ENCODE measurements at places on chromosomes 7 and 10.
A peak's percentile ranks its signal among the peaks of the same experiment; 100 is the strongest.

DNA sequence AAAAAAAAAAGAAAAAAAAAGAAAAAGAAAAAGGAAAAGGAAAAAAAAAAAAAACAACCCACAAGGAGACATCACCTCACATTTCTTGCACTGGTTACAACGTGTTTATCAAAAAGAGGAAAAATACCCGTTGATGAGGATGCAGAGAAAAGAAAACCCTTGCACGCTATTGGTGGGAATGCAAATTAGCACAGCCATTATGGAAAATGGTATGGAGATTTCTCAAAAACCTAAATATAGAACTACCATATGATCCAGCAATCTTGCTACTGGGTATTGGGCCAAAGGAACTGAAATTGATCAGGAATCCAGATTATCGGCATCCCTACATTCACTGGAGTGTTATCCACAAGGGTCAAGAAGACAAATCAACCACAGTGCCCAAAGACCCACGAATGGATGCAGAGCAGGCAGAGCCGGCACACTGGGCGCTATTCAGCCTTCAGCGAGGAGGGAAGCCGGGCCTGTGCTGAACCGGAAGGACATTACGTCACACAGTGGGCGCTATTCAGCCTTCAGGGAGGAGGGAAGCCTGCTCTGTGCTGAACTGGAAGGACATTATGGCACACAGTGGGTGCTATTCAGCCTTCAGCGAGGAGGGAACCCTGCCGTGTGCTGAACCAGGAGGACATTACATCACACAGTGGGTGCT, 258.7 kb downstream of the ZMYND11 start:
- DNase-seq = no peak

DNA sequence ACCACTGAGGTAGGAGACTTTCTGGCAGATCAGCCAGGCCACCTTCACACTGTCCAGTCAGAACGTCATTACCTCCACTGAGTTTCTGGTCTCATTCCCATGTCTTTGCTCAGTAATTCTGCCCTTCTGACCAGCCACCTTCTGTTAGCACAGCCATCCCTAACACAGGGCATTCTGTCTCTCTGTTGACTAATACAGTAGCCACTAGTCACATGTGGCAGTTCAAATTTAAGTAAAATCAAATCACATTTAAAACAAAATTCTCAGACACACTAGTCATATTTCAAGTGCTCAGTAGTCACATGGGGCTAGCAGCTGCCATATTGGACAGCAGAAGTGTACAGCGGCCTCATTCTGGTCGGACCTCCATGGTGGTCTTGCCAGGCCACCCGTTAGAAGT, 7.4 kb downstream of the CPSF4 start:
- DNase-seq = no peak

GRCh38 chr10:34815185-34816084, at the start of gene PARD3:
PARD3 (minus strand) TSS chr10:34815296; CDS start chr10:34814995, 301 bp downstream.
- peak; percentile 64 for DNase-seq

DNA sequence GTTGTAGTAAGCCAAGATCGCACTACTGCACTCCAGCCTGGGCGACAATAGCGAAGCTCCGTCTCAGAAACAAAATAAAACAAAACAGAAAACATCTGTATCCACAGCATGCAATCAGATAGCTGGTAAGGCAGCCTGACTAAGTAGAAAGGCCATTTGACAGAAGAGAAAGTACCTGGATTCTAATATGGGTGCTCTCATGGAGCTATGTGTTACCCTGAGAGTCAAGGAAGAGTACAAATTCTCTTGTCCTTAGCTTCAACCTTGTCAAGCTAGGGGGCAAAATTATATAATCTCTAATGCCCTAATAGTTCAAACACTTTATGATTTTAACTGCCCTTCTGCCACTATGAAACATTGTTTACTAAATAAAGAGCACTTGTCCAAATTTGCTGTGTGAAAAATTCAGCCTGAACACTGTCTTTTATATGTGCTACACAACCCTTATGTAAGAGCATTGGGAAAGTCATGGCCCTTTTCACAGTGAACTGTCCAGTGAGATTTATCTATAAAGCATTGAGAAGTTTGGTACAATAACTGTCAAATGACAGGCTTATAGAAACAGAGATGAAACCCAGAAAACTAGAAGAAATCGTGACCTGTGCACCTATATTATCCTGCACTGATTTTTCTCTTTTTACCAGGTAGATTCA, 51.2 kb upstream of the PRKG1 start:
- no peak for DNase-seq

DNA sequence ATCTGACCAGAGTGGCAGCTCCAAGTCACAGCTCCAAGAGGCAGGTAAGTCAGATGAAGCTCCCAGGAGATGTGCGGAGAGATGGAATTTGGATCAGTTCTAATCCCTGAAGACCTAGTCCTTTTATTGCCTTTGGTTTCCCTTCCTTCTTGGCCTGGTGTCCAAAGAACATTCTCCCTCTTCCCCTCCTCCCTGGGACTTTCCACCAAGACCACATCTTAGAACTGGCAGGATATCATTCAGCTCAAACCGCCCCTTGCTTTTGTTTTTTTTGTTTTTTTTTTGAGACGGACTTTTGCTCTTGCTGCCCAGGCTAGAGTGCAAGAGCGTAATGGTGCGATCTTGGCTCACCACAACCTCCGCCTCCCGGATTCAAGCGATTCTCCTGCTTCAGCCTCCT, 190.8 kb downstream of the GFRA1 start:
- no peak for DNase-seq

DNA sequence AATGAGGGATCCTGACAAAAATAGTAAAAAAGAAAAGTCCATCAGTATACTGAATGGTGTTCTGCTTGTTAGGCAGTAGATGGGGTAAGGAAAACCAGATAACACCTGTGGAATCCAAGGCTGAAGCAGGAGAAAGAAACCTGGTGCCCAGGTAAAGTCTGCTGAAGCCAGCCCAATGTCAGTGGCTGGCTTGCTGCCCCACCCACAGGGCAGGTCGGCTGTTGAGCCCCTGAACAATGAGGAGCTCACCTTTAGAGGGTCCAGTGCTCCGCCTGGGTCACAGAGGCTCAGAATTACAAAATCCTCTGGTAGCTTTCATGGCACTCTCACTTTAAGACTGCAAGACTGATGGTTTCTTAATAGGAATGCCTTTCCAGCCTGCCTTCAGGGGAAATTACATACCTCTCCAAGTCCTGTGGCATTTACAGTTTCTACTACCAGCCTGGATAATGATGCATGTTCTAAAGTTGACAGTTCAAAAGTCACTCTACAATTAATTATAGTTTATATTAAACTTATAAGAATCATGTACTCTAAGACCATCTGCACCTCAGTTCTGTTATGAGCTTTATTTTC, 23.8 kb downstream of the DHX32 start:
- no peak for DNase-seq

GRCh38 chr10:122962405-122962804, 8.4 kb upstream of the C10orf88 start:
- no peak for DNase-seq

DNA sequence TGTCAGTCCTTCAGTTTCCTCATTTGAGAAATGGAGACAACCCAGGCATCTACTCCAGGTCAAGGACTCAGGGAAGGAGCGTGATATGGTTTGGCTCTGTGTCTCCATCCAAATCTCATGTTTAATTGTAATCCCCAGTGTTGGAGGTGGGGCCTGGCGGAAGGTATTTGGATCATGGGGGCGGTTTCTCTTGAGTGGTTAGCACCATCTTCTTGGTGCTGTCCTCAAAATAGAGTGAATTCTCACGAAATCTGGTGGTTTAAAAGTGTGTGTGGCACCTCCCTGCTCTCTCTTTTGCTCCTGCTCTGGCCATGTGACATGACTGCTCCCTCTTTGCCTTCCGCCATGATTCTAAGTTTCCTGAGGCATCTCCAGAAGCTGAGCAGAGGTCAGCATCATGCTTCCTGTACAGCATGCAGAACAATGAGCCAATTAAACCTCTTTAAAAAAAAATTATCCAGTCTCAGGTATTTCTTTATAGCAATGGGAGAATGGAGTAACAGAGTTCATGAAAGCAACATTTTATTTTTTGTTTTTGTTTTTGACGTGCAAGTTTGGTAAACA, 30.0 kb downstream of the ARHGAP22 start:
- DNase-seq = no peak
